ENCODE measurements at places on chromosomes 6 and 20.

DNA sequence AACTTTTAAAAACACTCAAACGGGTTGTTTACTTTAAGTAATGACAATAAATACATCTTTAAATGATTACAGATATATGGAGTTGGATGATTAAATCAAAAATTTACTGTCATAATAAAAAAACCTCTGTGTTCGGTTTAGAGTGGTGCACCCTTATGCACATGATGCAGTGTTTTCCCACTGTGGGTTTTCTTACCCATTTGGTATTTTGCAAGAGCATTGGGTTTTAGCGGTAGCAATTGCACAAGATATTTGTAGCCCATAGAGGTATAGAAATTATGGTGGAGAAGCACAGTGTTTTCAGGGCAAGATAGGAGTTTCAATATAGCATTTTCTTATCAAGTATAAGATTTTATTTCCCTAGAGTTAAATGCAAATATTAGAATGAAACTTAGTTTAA is 410.8 kb upstream of the PLCB4 start:
- no peak for DNase-seq

- no peak for DNase-seq
Observed at GRCh38 chr20:40494248-40494647, 194.8 kb downstream of the MAFB start.

GRCh38 chr6:100663219-100663863 is 198.6 kb upstream of the SIM1 start:
- no peak for DNase-seq

DNA sequence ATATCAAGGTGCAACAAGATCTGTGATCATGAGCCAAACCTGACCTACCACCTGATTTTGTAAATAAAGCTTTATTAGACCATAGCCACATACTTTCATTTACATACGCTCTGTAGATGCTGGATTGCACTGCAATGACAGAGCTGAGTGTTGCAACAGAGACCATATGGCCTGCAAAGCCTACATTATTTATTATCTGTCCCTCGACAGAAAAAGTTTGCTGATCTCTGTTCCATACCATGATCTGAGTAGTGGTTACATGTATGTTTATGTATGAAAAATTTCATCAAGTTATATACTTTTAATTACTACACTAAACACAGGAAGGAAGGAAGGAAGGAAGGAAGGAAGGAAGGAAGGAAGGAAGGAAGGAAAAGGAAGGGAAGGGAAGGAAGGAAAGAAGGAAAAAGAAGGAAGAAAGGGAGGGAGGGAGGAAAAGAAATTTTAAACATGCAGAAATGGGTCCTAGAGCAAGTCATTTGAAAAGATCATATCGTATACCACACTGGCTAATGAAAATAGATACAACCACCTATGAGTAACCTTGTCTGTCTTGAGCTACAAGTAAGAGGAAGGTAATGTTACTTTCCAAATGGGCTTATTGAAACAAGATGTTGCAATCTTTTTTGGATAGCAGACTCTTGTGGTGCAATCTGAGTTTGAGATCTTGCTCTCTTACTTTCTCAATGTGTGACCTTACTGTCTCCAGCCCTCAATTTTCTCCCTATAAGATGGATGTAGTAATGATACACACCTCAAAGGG is 441.0 kb downstream of the KIF16B start:
- DNase-seq: no peak

GRCh38 chr6:26249707-26249956 is 115.4 kb upstream of the BTN3A2 start:
- DNase-seq: no peak

- DNase-seq: no peak
Observed at GRCh38 chr6:161482517-161482858, 208.6 kb upstream of the AGPAT4 start.

DNA sequence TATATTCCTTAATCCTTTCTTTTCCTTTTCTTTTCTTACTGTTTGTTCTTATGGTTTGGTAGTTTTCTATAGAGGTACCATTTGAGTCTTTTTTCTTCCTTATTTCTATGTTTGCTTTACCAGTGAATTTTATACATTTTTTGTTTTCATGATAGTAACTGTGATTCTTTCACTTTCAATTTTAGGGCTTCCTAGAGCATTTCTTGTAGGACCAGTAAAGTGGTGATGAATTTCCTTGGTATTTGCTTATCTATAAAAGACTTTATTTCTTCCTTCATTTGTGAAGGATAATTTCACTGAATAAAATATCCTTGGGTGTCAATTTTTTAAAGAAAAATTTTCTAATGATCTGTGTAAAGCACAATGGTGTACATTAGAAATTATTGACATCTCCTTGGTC is 637.4 kb downstream of the CD109 start:
- no peak for DNase-seq

- DNase-seq: no peak
Observed at GRCh38 chr6:112522587-112522986, 175.5 kb downstream of the RFPL4B start.

- DNase-seq: no peak
Observed at GRCh38 chr20:58264271-58264670, 35.8 kb upstream of the ANKRD60 start.

GRCh38 chr6:138955262-138955661 is 32.8 kb downstream of the REPS1 start:
- no peak for DNase-seq

- DNase-seq: no peak
Observed at GRCh38 chr20:36281785-36282380, 24.3 kb upstream of the DLGAP4 start.

DNA sequence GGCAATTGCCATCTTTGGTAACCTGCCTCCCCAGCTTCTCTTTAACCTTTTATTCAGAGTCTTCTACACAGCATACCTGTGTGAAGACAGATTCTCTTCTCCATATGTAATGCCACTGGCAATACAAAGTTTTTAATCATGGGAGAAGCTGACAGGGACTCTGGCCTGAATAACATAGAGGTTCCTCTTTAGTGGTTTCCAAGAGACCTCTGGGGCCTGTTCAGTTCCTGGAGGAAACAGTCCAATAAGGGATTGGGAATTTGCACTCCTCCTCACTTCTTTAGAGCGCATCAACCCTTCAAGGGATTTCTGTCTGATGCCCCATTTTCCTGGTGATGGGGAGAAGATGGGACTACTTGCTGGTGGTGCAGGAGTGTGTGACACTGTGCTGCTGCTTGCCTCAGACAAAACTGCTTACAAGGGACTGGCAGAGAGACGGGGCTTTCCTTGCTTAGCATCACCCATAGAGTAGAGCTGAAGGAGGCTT is 1.4 kb downstream of the RIMS1 start:
- no peak for DNase-seq

- DNase-seq: no peak
Observed at GRCh38 chr6:163602851-163603250, 188.3 kb downstream of the QKI start.

GRCh38 chr6:116497113-116497676 is 14.2 kb upstream of the CALHM5 start:
- no peak for DNase-seq

GRCh38 chr6:169799474-169799926 is 48.1 kb downstream of the ERMARD start:
- no peak for DNase-seq

- DNase-seq: no peak
Observed at GRCh38 chr20:41889126-41889843, 271.1 kb upstream of the CHD6 start.

GRCh38 chr6:46689657-46690056 is 2.0 kb downstream of the TDRD6 start:
- no peak for DNase-seq

DNA sequence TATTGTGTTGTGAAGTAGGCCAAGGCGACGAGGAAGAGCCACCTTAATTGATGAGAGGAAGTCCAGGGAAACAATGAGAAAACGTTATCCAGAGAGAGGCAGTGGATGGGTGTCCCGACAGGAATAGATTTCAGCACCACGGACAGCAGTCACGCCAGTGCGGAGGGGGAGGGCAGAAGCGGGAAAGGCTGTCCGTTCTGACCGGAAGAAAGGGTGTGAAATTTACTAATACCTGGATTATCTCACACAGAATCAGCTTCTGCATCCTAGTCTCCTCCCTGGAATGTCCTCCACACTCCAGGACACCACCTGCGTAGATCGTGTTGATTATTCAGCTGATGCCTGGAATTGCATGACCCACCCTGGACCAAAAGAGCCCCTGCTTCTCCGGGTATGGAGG is 7.4 kb upstream of the BPIFA3 start:
- no peak for DNase-seq

DNA sequence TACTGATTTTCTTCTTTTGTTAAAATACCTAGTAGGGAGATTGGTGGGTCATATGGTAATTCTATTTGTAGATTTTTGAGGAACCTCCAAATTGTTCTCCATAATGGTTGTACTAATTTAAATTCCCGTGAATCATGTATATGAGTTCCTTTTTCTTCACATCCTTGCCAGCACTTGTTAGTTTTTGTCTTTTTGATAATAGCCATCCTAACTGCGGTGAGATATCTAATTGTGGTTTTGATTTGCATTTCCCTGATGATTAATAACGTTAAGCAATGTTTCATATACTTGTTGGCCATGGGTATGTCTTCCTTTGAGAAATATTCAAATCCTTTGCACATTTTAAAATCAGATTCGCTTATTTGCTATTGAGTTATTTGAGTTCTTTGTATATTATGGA is 110.9 kb downstream of the JAG1 start:
- DNase-seq: no peak

DNA sequence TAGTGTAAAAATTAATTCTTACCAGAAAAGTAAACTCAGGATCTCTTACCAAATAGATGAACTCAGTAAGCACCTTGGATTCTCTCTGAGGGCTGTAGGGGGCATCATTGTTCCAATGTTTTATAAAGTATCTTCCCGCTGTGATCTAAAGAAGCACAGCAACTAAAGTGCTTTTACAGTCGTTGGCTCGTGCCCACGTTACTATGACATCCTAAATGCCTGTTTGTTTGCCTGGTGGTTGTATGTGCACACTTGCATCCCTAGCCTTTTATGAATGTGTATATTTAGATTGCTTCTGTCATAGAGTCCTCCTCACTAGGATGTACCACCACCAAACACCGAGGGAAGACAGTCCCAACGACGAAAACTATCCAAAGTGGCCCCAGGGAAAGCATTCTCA is 34.5 kb downstream of the SLX4IP start:
- no peak for DNase-seq

GRCh38 chr20:3177746-3178485 is 4.6 kb upstream of the LZTS3 start:
- no peak for DNase-seq
